GM12891 (cell line): ENCODE measurements at places on chromosomes 11 and 22.

DNA sequence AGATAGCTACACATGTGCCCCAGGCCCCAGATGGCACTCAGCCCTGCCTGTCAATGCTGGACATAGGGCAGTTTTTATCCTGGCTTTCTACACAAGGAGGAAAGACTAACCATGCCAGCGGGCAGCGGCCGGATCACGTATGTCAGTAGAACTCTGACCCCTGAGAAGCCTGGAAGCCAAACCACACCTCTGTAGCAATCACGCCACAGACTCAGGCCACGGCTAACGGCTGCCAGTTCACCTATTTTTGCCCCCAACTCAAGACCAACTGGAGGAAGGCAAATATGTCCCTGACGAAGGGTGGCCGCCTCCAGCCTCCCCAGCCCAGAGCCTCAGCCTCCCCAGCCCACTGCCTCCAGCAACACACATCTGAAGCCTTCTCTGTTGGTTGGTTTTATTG, 7.2 kb upstream of the CD81 start:
- DNase-seq = no peak

DNA sequence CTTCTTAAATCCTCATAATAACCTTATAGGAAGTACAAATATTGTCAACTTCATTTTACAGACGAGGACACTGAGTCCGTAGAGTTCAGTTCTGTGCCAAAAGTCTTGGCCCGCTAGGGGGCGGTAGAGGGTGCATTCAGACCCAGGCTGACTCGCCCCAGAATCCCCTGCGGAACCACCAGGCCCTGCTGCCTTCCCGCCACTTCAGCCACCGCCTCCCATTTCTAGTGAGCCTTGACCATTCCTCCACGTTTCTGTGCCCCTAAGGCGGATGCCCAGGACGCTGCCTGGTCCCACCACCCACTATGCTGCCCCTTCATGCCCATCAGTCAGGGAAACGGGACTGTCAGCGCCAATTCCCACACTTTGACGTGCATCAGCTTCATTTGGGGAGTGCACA, 19.1 kb downstream of the SYT13 start:
- DNase-seq = no peak

- peak; percentile 32 for DNase-seq
Observed at GRCh38 chr11:104164028-104164520, at the start of gene PDGFD. Gene PDGFD, minus strand, starts transcription at chr11:104164147.

- DNase-seq = no peak
Observed at GRCh38 chr22:47564651-47565434, 802.4 kb downstream of the TBC1D22A start.

DNA sequence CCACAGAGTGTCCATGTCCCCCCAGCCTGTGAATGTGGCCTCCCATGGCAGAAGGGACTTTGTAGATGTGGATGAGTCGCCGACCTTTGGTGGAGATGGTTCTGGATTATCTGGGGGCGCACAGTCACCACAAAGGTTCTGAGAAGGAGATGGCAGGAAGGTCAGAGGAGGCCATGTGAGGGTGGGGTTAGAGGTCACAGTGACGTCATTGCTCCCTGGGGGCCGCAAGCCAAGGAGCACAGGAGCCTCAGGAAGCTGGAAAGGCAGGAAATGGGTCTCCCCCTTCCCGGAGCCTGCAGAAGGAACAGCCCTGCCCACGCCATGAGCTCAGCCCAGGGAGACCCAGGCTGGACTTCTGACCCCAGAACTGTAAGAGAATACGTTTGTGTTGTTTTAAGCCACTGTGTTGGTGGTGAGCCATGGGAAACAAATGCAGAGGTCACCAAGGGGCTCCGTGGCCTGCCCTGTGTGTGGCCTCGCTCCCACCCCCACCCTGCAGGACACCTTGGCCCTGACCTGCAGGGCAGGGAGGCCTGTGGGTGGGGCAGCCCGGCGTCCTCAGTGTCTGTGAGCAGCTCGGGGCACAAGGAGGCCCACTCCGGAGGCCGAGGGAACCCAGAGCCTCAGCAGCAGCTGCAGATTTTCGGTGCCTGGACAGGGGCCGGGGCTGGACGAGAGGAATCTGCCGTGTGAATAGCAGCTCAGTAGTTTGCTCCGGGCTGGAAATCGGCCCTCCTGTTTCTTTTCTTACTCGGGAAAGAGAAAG, 32.1 kb downstream of the GRAMD4 start:
- DNase-seq = no peak

- DNase-seq = no peak
Observed at GRCh38 chr11:64139049-64139448, 26.9 kb downstream of the MACROD1 start.

DNA sequence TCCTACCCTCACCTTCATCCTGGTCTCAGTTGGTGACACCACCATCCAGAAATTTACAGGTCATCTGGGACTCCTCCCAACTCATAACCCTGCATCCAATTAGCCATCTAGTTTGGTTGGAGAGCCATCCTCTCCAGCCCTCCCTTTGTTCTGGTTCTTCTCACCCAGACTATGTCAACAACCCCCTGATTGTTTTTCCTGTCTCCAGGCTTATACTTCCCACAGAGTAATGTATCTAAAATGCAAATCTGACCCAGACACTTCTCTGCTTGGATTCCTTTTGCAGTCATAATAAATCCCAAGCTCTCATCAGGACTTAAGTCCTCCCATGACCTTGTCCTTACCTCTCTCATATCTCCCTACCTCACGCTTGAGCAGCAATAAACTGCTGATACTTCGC, 3.0 kb downstream of the TTC12 start:
- no peak for DNase-seq

DNA sequence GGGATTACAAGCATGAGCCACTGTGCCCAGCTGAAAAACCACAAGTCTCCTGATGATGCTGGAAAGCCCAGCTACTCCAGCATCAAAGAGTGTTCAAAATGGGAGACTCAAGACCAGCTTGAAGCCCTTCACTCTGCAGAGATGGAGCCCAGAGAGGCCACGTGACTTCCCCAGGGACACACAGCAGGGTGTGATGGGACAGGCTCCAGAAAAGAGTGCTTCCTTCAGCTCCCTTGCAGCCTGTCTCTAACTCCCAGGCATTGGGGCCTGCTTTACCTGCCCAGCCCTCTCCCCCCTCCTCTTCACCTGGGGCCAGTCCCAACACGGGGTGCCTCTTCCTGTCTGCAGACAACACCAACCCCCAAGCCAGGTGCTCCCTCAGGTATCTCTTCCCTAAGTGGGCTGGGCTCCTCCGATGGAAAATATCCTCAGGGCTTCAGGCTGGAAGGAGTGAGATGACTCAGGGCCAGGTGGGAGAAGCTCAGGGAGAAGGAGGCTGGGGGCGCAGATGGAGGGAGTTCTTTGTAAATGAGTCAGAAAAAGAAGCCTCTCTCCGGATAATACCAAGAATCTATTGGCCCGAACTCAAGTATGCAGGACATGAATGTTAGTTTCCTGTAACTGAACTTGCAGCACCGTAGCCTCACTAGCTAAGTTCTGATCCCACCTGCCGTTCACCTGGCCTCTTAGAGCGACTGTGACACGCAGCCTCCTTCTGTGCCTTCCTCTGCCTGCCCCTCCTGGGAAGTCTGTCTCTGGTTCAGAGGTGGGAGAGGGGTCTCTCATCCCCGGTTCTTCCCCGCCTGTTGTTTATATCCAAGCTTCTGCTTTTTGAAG, 326.6 kb downstream of the MN1 start:
- no peak for DNase-seq

DNA sequence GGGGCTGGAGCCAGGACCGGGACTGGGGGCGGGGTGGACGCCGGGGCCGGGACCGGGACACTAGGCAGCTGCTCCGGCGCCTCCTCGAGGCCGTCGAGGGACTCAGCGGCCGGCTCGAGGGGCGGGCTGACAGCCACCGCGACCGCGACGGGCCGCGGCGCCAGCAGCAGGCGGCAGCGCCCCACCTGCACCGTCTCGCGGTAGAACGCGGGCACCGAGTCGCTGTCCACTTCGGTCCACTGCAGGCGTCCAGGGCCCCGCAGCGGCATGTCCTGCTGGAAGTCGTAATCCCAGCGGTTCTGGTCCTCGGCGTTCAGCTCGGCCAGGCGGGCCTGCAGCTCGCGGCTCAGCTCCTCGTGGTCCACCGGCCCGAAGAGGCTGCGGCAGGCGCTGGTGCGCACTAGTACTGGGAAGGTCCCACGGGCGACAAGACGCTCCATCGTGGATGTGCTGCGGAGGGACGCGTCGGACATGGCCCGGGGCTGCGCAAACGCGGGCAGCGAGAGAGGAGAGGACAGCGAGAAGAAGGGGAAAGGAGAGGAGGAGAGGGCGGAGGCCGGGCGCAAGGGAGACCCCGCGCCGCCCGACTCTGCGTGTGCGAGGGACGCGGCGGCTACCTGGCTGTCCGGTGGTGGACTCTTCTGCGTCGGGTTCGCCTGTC, 428 bp downstream of the CDKN1C start:
- DNase-seq = no peak

- no peak for DNase-seq
Observed at GRCh38 chr22:31896472-31896871, 47.9 kb upstream of the YWHAH start.

DNA sequence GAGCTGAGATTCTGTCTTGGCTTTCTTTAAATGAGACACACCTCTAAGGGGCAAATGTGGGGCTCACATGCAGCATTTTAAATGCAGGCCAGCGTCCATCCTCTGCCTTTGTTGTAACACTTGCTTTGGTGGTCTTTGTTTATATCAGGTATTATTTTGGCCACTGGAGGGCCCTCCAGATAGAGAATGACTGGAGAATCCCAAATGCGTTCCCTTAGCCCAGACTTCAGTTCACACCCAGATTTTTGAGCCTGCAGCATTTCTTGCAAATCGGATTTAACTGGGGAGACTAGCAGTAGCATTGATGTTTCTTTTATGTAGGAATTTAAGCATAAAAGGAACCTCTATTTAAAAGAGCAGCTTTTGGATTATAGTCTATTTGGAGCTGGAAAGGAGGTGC, 200.2 kb upstream of the SORL1-AS1 start:
- no peak for DNase-seq

DNA sequence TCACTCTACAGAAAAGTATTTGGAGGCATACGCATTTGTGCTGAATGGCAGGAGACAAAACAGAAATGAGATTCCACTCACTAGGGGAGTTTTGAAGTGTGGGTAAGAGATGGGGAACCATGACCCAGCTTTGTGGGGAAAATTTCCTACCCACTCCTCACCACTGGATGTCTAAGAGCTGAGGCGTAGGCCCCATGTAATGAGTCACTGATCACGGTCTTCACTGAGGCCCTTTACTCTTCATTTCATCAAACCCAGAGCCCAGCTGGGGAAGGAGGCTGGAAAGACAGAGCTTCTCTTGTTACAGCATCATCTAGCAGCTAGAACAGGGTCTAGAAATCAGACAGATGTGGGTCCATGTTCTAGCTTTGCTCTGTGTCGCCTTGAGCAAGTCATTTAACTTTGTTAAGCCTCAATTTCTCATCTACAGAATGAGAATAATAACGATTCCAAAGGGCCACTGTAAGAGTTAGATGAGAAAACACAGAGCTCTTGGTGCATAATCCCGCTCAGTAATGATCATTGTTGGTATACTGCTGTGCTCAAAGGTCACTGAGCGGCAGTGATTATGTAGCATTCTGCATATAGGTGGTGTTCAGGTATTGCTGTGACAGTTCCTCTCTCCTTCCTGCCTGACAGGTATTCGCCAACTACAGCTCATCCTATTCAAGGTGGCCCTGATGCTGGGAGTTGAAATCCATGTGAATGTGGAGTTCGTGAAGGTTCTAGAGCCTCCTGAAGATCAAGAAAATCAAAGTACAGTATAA, 97.2 kb downstream of the MICAL2 start:
- DNase-seq = no peak

GRCh38 chr22:17518406-17518805, 44.9 kb upstream of the SLC25A18 start:
- no peak for DNase-seq

- DNase-seq = peak; percentile 70
Observed at GRCh38 chr22:30262917-30263741, 3.5 kb downstream of the OSM start.

GRCh38 chr11:95989076-95989605, 65.2 kb upstream of the MTMR2 start:
- DNase-seq = no peak

- DNase-seq = no peak
Observed at GRCh38 chr22:27331526-27332281, 469.9 kb downstream of the MN1 start.

DNA sequence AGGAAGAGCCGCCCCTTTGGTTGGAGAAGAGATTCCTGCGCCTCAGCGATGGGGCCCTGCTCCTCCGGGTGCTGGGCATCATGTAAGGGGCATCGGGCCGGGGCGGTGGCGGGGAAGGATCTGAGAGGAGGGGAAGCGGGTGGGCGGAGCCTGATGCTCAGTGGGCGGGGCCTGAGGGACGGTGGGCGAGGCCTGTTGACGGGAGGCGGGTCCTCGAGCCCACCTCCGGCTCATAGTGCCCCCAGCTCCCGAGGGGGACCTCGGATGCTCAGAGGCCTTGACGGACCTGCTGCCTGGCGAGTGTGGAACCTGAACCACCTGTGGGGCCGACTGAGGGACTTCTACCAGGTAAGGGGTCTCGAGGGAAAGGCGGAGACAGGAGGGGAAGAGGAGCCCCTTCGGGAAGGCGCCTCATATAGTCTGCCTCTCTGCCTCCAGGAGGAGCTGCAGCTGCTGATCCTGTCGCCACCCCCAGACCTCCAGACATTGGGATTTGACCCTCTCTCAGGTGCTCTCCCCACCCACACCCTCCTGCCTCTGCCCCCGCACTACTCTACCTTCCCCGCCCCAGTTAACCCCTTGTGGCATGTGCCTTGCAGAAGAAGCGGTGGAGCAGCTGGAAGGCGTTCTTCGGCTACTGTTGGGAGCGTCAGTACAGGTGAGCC, 799 bp downstream of the CCDC88B start:
- DNase-seq = no peak

GRCh38 chr11:47403571-47403970, 4.8 kb upstream of the SLC39A13 start:
- DNase-seq = no peak

DNA sequence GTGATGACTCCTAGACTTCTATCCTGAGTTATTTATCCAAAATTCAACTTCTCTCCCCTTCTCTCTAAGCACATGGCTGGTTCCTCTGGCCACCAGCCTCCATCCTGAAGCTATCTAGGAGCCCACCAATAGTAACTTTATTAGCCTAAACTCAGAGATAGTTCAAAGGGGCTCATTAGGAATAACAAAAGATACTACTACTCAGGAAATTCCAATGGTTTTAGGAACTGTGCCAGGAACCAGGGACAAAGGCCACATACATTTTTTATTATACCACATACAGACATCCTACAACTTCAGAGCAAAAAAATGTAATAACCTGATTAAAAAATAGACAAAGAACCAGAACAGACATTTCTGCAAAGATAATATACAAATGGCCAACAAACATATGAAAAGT, 27.9 kb downstream of the SLC25A17 start:
- no peak for DNase-seq

GRCh38 chr11:1348796-1349326, 39.4 kb upstream of the TOLLIP start:
- no peak for DNase-seq

DNA sequence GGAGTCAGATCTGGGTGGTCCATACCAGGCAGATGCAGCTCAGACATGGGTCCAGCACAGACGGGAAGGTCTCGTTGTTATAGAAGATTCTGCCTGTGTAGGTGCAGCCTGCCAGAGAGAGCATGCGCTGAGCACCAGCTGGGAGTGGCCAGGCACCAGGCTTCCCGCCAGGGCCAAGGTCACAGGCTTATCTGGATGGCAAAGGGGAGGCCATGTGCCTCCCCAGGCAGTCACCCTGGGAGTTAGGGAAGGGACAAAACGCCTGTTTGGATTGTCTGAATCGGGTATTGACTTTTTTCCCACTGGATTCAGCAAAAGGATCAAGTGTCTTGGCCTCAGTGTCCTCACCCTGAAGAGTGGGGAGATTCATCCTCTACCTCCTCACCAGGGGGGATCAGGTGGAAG, 26.5 kb downstream of the PGA5 start:
- DNase-seq = no peak
